ENCODE measurements at places on chromosomes 7 and 10.

DNA sequence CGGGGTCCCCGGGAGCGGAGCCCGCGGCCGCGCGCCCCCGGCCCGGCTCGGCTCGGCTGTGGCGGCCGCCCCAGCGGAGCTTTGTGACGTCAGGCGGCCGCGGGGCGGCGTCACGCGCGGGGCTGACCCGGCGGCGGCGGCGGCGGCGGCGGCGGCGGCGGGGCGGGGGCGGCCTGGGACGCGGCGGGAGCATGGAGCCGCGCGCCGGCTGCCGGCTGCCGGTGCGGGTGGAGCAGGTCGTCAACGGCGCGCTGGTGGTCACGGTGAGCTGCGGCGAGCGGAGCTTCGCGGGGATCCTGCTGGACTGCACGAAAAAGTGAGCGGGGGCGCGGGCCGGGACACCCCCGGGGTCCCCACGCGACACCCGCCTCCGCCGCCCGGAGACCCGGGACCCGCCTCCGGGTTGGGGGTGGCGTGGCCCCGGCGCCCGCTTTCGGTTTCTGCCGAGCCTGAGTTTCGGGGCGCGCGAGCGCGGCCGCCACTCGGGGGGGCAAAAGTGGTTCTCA is at the start of gene PWWP2B:
TSS of gene PWWP2B (plus strand) at position 165 of the 506 bp plus-strand sequence. CDS start at position 192, 27 bp downstream.
- peak; percentile 85 for DNase-seq

GRCh38 chr10:89304446-89304845 is 2.6 kb downstream of the IFIT2 start:
- no peak for DNase-seq

DNA sequence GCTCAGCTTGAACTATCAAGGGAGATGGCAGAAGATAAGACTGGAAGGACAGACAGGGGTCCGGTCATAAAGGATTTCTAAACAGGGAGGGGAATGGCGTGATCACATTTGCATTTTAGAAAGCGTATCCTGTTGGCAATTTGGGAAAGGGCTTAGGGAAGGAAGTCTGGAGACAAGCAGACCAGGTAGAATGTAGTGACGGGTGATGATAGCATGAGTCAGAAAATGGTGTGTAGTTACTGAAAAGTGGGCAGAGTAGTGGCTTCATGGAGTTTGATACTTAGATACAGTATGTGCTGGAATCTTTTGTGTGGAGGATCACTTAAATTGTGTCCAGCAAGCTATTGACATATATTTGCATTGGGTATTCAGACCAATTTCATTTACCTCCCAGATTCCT is 61.2 kb downstream of the LRGUK start:
- no peak for DNase-seq

DNA sequence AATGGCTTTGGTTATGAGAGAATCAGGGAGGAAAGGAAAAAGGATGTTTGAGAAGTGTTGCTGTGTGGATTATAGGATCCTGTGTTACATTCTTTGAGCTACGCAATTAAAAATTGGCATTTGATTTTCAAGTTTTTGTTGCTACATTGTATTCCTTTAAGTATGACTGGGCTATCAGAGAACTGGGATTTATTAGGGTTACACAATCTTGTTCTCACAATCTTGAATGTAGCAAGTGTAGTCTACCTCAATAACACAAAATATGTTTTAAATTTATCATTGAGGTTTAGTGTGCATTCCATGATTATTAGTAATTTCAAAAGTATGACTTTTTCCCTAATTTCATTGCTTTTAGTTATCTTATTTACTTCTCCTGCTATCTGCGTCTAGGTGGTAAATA is 113.9 kb downstream of the CACNB2 start:
- no peak for DNase-seq

- no peak for DNase-seq
Measured at GRCh38 chr7:32204361-32205018, 134.3 kb upstream of the PDE1C start.

- no peak for DNase-seq
Measured at GRCh38 chr10:25557136-25557535, 376.9 kb upstream of the MYO3A start.

DNA sequence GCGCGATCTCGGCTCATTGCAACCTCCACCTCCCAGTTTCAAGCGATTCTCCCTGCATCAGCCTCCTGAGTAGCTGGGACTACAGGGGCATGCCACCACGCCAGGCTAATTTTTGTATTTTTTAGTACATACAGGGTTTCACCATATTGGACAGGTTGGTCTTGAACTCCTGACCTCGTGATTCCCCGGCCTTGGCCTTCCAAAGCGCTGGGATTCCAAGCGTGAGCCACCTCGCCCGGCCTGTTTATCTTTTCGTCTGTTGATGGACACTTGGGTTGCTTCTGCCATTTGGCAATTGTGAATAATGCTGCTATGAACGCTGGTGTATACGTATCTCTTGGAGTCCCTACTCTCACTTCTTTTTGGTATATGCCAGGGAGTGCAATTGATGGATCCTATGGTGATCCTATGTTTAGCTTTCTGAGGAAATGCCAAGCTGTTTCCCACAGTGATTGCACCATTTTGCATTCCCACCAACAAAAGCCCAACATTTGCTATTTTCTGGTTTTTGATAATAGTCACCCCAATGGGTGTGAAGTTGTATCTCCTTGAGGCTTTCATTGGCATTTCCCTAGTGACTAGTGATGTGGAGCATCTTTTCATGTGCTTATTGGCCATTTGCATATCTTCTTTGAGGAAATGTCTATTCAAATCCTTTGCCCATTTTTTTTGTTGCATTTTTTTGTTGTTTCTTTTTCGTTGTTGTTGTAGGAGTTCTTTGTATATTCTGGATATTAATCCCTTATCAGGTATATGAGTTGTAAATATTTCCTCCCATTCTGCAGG is 3.5 kb downstream of the ANTXRL start:
- no peak for DNase-seq

DNA sequence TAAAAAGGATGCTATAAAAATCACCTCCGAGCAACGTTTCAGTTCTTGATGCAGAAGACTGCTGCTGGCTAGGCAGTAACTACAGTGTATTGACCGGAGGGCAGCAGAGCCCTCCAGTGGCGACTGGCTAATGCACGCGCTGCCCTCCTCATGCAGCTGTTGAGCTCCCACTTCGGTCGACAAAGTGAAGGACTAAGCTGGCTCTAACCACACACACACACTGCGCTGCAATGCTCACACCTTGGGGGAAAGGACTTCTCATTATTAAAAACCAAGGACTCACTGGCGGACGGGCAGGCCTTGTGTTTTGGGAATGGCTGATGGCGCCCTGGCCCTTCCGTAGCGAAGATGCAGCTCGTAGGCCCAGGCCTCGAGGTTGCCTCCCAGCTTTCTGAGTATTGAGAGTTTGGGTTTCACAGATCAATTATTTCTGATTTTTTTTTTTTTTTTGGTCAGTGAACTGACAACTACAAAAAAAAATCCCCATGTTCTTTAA is 120.9 kb upstream of the DIP2C start:
- DNase-seq = no peak

DNA sequence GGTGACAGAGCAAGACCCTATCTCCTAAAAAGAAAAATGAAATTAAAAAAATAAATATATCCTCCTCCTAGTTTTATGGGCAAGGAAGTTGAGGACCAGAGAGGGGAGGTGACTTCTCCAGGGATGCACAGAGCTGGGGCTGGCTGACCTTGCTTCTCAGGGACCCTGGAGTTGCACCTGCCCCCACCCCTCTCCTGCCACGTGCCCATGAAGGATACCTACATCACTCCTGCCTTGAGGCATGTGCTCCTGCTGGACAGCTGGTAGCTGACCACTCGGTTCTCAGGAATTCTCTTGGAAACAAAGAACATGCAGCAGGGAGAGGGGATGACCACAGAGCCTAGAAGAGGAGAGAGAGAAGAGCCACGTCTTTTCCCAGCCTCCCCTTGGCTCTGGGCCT is 522 bp downstream of the CCL24 start:
- no peak for DNase-seq

DNA sequence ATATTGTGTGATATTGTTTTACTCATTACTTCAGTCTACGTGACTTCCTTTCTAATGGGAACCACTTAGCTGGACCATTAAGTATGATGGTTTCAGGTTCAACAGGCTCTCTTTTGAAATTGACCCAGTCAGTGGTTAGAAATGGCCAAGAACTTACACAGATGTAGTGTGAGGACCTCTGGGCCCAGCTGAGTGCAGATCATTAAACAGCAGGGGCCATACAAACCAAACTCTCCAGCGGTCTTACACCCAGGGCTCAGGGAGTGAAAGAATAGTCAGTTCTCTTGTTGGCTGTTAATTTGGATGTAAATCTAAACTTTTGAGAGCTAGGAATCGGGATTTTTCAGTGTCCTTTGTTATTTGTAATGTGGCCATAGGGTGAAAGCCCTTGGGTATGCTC is 107.3 kb downstream of the CELF2 start:
- DNase-seq = no peak

- DNase-seq = no peak
Measured at GRCh38 chr7:1513657-1514095, 9.5 kb upstream of the INTS1 start.

DNA sequence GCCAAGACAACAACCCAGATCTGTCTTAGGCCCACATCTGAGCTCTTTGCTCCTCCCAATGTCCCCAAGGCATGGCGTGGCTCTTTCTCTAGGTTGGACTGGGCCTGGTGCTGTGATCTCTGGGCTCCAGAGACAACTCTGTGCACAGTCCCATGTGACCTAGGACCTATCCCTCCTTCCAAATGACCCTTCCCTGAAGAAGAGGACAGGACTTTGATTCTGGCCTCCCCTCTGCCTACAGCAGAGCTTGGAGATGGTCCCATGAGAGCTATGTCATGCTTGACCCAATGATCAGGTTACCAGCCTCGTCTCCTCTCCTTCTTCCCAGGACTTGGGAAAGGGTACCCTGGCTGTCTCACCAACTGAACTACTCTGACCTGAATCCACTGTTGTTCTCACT is 296.3 kb upstream of the GALNT17 start:
- DNase-seq = no peak

DNA sequence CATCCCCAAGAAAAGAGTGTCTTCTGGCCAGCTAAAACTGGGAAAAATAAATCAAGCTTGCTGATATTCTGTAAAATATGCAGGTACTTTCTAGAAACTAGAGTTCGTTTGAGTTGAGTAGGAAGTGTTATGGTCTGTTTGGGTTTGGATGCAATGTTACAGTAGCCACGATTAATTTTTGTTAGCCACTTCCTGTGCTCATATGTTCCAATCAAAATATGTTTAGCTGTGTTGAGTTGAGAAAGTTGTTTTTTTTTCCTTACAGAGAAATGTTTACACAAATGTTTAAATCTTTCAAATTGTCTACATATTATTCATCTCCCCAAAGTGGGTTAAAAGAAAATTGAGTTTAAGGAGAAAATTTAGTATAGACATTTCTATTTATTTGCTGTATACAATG is 11.3 kb upstream of the LAMB1 start:
- DNase-seq = no peak

DNA sequence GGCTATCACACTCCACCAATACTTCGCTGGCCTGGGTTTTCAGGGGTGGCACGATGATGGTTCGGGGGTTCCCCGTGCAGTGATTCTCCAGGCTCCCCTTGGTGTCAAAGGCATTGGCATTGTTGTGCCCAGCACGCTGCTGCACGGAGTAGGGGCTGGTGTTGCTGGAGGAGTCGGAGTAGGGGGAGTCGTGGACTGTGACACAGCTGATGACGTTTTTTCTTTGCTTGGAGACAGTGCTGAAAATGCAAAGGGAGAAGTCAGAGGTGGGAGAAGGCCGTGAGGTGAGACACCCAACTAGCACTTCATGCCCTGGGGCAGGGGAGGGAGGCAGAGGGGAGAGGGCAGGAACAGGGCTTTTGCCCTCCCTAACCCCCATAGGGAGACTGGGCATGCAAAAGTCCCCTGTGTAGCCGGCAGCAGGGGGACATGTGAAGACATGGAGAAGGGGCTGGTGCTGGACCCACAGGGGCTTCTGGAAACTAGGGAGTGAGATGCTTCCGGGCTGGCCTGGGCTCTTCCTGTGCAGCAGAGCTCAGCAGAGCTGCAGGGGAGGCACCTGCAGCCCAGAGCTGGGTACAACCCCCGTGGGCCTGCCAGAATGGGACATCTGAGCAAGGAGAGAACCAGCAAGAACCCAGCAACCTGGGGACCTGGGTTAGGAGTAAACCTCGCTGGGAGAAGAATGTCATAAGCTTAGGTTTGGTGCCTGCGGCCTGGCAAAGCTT is 60.5 kb downstream of the CLEC2L start:
- no peak for DNase-seq

DNA sequence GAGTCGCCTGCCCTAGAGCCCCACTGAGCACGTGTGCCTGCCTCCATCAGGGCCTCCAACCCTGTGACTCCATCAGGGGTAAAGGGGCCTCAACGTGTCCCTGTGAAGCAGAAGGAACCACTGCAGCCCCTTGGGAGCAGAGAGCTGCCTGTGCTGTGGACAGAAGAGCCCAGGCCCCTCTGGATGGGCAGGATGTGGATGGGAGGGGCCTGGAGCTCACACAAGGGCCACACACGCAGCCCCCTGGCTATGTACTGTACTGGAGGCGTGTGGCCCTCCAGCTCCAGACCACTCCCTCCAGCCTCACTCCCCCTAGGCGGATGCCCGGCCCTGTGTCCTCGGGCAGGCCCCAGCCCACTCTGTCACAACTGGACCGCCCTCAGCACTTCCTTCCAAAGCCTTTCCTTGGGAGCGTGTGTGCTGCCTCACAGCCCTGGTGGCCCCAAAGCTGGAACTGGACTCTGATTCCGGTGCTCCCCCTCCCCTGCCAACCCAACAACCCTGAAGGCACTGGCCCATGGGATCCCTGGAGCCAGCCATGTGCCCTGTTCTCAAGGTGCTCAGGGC is 238.0 kb downstream of the TCERG1L start:
- no peak for DNase-seq

DNA sequence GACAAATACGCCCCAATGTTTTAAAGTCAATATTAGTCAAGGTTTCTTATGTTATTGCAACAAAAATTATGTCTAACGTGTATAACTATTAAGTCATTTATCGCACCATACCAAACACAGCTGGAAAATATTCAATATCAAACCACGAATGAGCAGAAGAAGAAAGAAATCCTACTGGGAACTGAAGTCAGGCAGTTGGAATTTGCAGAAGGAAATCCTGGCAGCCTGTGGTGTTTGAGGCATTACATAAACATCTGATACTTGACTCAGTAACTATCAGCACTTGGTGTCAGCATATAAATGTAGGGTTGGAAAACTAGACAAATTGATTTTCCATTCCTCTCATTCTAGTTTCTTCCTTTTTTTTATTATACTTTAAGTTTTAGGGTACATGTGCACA is 83.4 kb upstream of the NUPR2 start:
- DNase-seq = no peak

- no peak for DNase-seq
Measured at GRCh38 chr7:142376356-142376997, 118.6 kb upstream of the PRSS58 start.

Data from B cell (primary cell).